Gastroesophageal sphincter (tissue), 4 donors: ENCODE measurements at places on chromosomes 2 and 18. TPM values are rescaled to one million over a fixed set of nuclear protein-coding genes. Genes with fewer than 3 reads are reported as not detected.

- no peak for ATAC-seq
Measured at GRCh38 chr2:151083856-151084795, 177.5 kb downstream of the RBM43 start.

- ATAC-seq = no peak
Measured at GRCh38 chr2:17583166-17583565, 42.7 kb downstream of the VSNL1 start.

DNA sequence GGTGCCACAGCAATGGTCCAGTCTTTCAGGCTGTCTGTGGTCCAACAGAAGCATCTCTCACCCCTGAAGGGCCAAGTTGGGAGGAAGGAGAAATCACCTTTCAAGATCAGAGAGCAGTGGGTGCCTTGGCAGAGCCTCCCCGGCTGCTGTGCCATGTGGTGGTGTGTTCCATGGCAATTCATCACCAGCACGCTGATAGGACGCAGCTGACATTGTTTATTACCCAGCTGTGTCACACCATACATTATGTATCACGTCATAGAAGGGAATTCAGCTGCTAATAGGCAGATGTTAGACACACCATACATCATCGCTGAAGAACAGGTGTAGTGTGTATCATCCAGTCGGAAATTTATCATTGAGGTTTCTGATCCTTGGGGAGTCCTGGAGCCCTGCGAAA is 29.6 kb upstream of the RPL31 start:
- ATAC-seq = no peak

DNA sequence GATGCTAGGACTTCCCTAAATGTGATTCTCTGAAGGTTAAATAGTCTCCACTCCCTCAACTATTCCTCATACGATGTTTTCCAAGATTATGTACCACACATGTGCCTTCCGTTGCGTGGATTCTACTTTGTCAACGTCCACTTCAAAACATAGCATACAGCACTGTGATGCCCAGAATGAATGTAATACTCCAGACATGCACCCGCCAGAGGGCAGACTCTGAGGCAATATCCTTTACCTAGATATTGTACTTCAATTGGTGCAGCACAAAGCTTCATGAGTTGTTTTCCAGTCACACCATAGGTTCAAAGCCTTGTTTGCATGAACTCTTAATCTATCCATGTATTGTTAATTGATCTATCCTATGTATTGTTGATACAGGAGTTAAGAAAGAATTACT is 201.0 kb upstream of the NABP1 start:
- ATAC-seq = no peak

DNA sequence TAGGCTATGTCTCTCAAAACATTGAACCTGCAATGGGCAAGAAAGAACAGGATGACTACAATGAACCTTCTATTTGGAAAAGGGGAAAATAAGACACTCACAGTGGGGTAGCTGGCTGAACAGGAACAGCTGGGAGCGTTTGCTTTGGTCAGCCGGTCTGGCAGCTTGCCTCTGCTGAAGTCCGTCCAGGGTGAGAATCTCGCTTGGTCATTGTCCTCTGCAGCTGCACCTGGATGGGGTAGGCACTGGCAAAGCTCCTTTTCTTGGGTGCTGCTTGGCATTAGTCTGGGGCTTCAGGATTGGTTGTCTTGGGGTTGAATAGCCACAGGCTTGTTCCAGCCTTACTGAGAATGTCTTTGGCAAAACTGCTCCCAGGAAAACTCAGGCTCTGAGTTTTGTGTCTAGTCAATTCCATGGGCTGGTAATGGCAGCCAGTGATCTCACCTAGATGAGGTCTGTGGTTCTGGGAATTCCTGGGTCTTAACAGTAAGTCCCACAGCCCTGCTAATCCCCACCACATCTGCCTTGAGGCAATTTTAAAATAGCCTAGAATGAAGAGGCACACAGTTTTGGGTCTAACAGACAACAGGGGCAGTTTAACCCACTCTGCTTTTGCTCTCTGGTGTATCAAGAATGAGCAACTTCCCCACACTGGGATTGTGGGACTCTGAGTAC is 13.4 kb downstream of the NEDD4L start:
- ATAC-seq = no peak

- ATAC-seq = no peak
Measured at GRCh38 chr2:48605482-48606175, 12.0 kb upstream of the GTF2A1L start.

GRCh38 chr2:158513841-158514240 is 57.1 kb downstream of the PKP4 start:
- ATAC-seq = no peak

The APOB gene
- 1.2 TPM for total RNA-seq

The ZNF804A gene
- total RNA-seq = under 0.01 TPM

The SH3RF3 gene
- 10.9 TPM for total RNA-seq

- ATAC-seq = no peak
Measured at GRCh38 chr2:219398721-219399363, 11.1 kb upstream of the DNPEP start.

The TDRD15 gene
- 0.73 TPM for total RNA-seq

DNA sequence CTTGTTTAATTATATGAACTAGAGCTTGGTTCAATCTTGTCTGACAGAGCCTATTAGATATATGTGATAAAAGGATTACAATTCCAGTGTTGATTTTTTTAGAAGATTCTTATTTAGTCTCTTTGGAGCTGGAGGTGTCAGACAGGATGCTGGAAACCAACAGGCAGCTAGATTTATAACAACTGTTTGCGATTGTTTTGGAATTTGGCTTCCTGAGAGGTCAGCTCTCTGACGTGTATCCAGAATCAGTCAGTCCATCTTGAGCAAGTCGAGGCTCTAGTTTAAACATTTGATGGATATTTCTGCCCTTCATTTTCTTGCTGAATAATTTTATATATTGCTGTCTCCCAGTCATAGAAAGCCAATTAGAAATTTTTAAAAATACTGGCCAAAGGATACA is 1062.9 kb downstream of the DPP10 start:
- ATAC-seq = no peak

The LYPD6B gene
- total RNA-seq = 0.49 TPM

GRCh38 chr2:37921781-37922180 is 3.3 kb upstream of the RMDN2 start:
- no peak for ATAC-seq
